ENCODE measurements at places on chromosomes 3 and 15. TPM values are rescaled to one million over a fixed set of nuclear protein-coding genes. Genes with fewer than 3 reads are reported as not detected.
A peak's percentile ranks its signal among the peaks of the same experiment; 100 is the strongest.

DNA sequence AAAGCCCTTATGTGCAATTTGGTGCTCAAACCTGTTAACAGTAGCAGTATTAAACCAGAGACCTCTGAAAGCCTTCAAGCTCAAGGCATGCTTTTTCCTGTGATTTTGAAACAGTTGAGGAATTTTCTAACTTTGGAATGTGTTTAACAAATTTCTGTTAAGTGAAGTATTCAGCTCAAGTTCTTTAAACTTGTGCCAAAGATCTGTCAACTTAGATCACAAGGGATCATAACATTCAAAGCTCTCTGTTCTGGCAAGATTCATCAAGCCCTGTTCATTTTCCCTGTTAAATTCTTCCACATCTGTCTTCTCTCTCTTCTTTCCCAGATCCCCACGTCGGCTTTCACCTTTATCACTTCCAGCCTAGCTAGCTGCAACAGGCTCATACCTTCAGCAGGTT lies 28.8 kb upstream of the RYK start:
- H3K36me3 ChIP-seq: no peaks in the 10 kb centered on the region
- no peaks in the 10 kb centered on the region for H3K4me1 ChIP-seq
- no peak overlapping the region for H3K27ac ChIP-seq
- H3K4me3 ChIP-seq: no peak overlapping the region
- no peak for DNase-seq
- H3K27me3 ChIP-seq: peaks cover 61% of the 10 kb centered on the region

DNA sequence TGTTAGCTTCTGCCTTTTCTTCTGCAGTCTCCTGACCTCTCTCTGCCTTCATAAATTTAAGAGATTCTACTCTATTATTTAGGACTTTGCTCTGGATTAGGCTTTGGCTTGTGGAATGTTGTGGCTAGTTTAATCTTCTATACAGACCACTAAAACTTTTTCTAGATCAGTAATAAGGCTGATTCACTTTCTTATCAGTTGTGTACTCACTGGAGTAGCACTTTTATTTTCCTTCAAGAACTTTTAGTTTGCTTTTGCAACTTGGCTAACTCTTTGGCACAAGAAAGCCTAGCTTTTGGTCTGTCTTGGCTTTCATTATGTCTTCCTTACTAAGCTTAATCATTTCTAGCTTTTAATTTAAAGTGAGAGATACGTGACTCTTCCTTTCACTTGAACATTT lies 265.5 kb upstream of the TBC1D5 start:
- H3K27ac ChIP-seq: no peak overlapping the region
- H3K27me3 ChIP-seq: peaks cover 2% of the 10 kb centered on the region
- H3K4me1 ChIP-seq: peaks cover 2% of the 10 kb centered on the region
- no peak overlapping the region for H3K4me3 ChIP-seq

DNA sequence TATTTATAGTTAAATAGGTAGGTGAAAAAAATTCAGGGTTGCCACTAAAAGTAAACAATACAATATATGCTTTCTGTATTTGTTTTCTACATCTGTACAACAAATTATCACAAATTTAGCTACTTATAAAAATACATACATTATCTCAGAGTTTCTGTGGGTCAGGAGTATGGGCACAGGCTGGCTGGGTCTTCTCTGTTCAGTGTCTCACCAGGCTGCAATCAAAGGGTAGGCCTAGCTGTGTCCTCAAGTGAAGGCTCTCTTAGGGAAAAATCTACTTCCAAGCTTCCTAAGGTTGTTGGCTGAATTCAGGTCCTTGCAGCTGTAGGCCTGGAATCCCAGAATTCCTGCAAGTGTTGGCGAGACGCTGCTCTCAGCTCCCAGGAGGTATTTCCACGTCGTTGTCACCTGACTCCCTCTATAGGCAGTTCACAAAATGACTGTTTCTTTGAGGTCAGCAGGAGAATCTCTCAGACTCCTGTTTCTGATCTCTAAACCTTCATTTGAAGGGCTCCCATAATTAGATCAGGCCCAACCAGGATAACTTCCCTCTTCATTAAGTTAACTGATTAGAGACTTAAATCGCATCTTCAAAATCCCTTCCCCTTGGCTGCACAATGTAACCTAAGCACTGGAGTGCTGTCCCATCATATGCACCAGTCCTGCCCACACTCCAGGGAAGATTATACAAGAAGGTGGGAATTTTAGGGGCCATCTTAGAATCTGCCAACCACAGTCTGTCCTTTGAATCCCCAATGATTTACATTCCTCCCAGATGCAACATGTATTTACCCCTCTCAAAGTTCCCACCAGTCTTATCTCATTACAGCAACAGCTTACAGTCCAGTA lies 296.6 kb downstream of the SUCLG2 start:
- peaks cover 19% of the 10 kb centered on the region for H3K4me1 ChIP-seq
- no peak overlapping the region for H3K27ac ChIP-seq
- no peak for DNase-seq
- no peaks in the 10 kb centered on the region for H3K36me3 ChIP-seq
- peak overlapping the region; percentile 23 for H3K4me3 ChIP-seq

PBRM1 gene
- 73.5 TPM for total RNA-seq

MED12L gene
- 0.68 TPM for total RNA-seq
